ENCODE measurements at places on chromosomes 4 and X.

- no peak for DNase-seq
Measured at GRCh38 chr4:169723207-169723965, 34.4 kb downstream of the HPF1 start.

DNA sequence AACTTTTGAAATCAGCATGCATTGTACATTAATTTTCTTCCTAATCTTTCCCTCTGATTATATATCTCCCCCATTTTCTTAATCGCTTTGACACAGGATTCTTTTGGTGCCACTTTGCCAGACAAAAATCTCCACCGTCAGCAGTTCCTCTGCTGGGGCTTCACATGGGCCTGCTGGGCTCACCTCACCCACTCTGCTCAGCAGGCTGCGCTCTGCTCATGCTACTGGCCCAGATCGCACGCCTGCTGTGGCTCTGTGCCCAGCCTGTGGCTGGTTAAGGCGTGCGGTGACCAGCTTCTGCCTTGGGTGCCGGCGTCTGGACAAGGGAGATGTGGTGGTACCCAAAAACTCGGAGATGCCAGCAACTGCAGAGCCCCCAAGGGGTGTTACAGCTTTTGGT is 31.1 kb downstream of the UCHL1 start:
- no peak for DNase-seq

DNA sequence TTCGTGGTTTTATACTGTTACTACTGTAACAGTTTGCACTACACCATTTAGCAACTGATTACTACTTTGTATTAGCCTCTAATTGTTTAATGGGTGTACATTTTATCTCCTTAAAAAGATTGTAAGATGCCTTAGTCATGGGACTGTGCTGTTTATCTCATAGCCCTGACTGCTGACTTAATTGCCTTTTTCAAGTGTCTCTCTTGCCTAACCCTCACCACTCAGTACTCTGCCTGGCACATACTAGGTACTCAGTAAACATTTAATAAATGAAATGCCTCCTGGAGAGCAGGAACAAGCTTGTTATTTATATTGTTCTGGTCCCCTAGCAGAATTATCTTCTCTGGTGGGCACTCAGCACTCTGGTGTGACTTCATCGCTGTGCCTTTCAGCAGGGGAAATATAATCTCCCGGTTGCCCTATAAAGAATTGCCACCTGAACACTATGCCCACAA is 1.7 kb upstream of the STIM2 start:
- DNase-seq: no peak

GRCh38 chrX:95893636-95894035 is 791.0 kb upstream of the DIAPH2 start:
- DNase-seq: no peak

GRCh38 chr4:79653871-79654270 is 245.8 kb upstream of the GK2 start:
- DNase-seq: no peak

- no peak for DNase-seq
Measured at GRCh38 chr4:107304699-107305286, 268.7 kb upstream of the DKK2 start.

- DNase-seq: no peak
Measured at GRCh38 chr4:143921181-143921580, 15.8 kb upstream of the GYPE start.

DNA sequence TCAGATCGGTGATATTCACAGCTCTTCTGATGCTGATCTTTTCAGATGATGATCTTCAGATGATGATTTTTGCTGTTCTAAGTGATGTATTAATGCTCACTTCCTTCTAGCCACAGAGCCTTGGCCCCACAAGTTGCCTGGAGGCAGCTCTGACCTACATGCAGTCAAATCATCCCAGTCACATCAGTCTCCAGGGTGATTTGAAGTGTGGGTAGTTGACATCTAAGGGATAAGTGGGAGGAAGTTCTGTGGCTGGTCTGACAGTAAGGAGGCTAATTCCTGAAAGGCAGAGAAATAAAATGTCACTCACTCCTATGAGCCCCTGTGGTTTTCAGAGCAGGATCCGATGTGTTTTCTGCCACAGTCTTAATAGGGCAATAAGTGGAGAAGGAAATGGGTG is 79.8 kb upstream of the RPL34 start:
- DNase-seq: no peak

DNA sequence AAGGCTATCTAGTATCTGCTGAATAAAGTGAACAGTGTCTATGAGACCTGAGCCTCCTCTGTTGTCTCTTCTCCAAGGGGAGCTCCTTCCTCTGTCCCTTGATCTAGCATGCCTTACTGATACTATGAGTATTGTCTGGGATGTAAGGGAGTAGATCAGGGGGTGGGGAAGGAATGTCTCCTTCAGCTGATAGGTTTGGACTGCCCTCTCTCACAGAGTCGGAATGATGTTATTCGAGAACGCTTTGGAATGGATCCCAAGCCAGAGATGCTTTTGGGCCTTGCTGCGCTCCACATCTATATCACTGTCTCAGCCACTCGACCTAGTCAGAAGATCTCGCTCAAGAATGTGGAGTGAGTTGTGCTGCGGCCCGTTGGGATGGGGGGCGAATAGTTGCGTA is 68.3 kb upstream of the PRPS1 start:
- DNase-seq: no peak

DNA sequence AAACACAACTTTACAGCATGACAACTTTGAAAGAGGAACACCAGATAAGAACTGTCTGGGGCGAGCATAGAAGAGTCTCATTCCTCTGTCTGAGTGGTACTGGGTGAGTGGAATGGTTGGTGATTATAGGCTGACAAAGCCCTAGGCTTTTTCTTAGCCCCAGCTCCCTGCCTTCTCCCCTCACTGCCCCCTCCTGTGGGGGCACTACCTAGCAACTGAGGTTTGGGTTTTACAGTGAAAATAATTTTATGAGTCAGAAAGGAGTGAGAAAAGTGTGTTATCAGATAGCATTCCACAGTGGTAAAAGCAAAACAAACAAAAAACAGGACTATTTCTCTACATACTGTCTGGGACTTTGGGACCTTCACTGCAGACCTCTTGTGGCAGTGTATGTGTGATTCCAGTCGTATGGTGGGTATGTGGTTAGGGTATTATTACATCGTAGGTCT is 10.5 kb upstream of the TMEM165 start:
- no peak for DNase-seq

DNA sequence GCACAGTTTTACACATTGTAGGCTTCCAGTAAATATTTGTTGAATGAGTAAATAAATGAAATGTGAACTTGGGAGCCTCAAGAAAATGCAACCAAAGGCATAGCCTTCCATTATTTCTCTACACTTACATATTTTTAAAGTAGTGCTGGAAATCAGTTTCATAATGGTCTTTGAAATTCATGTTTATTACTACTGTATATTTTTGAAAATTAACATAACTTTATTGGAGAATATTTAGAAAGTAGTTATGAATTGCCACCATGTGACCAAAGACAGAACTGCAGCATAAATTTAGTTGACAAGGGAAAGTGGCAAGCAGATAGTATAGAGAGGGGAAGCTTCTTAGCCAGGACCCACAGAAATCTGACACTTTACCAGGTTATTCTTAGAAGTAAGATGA is 6.4 kb downstream of the TCEAL8 start:
- DNase-seq: no peak

GRCh38 chrX:19855700-19856381 is 31.6 kb downstream of the SH3KBP1 start:
- DNase-seq: no peak

GRCh38 chrX:103554687-103555424 is 30.5 kb upstream of the TCEAL4 start:
- DNase-seq: no peak

GRCh38 chr4:148441624-148441985 is 609 bp downstream of the NR3C2 start:
- no peak for DNase-seq

GRCh38 chrX:111648802-111649201 is 32.2 kb upstream of the ALG13 start:
- no peak for DNase-seq

- no peak for DNase-seq
Measured at GRCh38 chrX:118717678-118718391, 9.6 kb upstream of the IL13RA1 start.

DNA sequence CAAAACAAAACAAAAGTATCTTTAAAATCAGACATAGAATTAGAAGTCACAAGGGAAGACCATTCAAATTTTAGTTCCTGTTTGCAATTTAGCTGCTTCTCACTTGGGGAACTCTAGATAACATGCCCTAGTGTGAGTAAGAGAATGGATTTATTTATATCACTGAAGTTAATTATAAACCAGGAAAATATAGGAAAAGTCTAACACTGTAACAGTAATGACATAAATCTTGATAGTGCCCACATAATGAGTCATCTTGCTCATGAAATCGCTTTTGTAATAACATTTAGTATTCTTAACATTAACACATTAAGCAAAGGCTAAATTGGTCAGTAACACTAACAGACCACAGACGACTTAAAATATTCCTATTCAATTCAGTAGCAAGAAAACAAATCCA is 710.7 kb downstream of the STPG2 start:
- no peak for DNase-seq

- DNase-seq: no peak
Measured at GRCh38 chr4:127448986-127449385, 183.8 kb upstream of the INTU start.

DNA sequence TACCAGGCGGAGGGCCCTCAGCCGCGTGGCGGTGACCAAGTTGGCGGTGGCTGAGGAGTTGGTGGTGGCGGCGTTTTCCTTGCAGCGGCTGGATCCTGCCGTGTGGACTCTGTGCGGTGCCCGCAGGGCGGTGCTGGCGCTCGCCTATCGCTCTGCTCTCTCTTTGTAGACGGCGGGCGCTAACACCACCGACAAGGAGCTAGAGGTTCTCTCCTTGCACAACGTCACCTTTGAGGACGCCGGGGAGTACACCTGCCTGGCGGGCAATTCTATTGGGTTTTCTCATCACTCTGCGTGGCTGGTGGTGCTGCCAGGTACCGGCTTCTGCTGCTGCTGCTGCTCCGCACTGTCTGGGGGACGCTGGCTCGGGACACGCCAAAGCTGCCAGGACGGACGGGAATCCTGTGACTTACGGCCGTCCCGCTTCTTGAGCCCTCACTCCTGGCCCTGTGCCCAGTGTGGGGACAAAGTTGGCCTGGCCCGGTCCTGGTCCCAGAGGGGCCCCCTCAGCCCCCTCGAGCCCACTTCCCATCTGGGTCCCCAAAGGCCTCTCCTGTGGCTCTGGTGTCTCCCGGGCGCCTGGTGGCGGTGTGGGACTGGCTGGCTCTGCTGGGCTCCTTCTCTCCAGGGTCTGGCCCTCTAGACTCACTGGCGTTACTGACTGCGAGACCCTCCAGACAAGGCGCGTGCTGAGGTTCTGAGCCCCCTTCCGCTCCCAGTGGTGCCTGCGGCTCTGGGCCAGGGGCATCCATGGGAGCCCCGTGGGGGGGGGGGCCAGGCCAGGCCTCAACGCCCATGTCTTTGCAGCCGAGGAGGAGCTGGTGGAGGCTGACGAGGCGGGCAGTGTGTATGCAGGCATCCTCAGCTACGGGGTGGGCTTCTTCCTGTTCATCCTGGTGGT is 10.7 kb downstream of the FGFR3 start:
- DNase-seq: no peak

DNA sequence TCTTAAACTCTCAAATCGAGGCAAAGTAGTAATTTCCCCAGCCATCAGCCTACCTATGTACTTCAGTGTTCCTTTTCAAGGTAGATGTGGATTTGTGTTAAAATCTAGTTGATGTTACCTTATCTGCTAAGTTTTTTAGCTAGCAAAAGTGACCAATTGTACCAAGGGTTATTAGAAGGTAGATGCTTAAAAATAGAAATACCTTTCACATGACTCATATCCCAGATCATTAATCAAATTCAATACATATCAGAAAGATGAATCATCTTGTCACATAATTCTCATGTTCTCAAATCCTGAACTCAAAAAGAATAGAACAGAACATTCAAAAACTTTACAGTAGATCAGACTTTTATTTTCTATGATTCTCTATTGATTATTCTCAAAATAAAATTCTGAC is 3.5 kb downstream of the ENAM start:
- no peak for DNase-seq

DNA sequence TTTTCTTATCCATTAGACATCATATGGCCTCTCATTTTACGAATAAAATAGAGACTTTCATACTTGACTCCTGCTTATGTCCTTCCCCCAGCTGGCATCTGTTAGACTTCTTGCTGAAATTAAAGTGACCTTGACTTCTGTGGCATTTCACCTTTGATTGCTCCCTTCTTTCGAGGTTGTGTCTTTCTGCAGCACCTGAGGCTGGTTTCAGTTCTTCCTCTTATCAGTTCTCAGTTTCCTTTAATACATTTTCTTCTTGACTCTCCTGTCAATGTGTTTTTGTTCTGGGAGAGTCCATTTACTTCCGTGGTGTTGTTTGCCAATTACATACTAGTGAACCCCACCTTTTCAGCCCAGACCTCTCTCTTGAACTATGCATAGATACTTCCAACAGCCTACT is 81.6 kb downstream of the RBPJ start:
- no peak for DNase-seq

GRCh38 chr4:108263057-108263456 is 94.3 kb upstream of the LEF1 start:
- no peak for DNase-seq

- DNase-seq: no peak
Measured at GRCh38 chrX:76434103-76434741, 6.7 kb downstream of the MAGEE1 start.

- no peak for DNase-seq
Measured at GRCh38 chr4:158787709-158788475, 19.1 kb downstream of the FNIP2 start.

GRCh38 chr4:183356173-183356830 is 34.1 kb upstream of the CLDN24 start:
- DNase-seq: no peak

- no peak for DNase-seq
Measured at GRCh38 chrX:125710403-125711062, 390.9 kb downstream of the TEX13C start.

DNA sequence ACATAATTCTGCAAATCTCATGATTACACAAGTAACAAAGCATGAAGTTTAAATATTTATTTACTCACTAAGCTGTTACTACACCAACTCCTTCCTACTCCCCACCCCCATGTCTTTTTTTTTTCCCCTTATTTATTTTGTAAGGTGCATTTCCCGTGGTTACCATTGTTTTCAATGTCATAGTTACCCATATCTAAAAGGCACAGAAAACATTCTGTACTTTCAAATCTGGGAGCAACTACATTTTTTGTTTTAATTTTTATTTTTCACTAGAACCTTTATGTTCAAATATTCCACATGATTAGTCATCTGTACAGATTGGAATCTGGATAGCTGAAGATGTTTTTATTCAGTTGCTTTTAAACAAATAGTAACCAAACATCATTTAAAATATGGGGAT is 62.8 kb downstream of the PPP3CA start:
- no peak for DNase-seq

- DNase-seq: no peak
Measured at GRCh38 chr4:41281038-41281634, 24.4 kb downstream of the UCHL1 start.

GRCh38 chr4:119597377-119597776 is 31.2 kb downstream of the PDE5A start:
- no peak for DNase-seq
